GM23338 (cell line): ENCODE measurements at places on chromosomes 2 and 18. TPM values are rescaled to one million over a fixed set of nuclear protein-coding genes. Genes with fewer than 3 reads are reported as not detected.

GRCh38 chr2:38152035-38152434 is 76.1 kb upstream of the CYP1B1 start:
- no peak overlapping the region for H3K27ac ChIP-seq
- H3K36me3 ChIP-seq: no peaks in the 10 kb centered on the region
- no peaks in the 10 kb centered on the region for H3K27me3 ChIP-seq

- peaks cover 32% of the 10 kb centered on the region for H3K27me3 ChIP-seq
- no peak overlapping the region for H3K27ac ChIP-seq
- H3K36me3 ChIP-seq: no peaks in the 10 kb centered on the region
These were observed 616 bp downstream of the RNPEPL1 start for GRCh38 chr2:240568678-240569522.

DNA sequence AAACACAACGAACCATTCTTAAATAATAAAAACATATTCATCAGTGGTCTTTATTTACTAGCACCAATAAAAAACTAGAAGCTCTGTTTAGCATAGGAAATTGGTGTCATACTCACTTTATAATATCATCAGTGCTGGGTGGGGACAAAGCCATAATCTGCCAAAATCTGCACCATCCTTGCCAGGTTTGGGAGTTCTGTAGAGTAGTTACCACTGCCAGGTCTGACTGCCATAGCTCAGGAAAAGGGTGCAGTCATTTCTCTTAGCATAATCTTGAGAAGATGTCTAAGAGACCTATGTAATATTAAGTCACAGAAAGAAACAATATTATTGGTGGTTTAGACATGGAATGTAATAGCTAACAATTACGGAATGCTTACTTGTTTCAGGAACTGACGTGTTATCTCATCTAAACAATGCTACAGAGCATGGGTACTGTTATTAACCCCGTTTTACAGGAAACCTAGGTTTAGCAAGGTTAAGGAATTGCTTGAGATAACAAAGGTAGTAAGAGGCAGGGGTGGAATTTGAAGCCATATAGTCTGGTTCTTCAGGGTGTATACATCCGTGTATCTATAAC is 1.6 kb upstream of the MARCHF7 start:
- peak overlapping the region; percentile 95 for H3K4me3 ChIP-seq
- no peak for DNase-seq
- no peaks in the 10 kb centered on the region for H3K36me3 ChIP-seq
- H3K4me1 ChIP-seq: peaks cover 21% of the 10 kb centered on the region; the same call in 1 of the 2 replicates

DNA sequence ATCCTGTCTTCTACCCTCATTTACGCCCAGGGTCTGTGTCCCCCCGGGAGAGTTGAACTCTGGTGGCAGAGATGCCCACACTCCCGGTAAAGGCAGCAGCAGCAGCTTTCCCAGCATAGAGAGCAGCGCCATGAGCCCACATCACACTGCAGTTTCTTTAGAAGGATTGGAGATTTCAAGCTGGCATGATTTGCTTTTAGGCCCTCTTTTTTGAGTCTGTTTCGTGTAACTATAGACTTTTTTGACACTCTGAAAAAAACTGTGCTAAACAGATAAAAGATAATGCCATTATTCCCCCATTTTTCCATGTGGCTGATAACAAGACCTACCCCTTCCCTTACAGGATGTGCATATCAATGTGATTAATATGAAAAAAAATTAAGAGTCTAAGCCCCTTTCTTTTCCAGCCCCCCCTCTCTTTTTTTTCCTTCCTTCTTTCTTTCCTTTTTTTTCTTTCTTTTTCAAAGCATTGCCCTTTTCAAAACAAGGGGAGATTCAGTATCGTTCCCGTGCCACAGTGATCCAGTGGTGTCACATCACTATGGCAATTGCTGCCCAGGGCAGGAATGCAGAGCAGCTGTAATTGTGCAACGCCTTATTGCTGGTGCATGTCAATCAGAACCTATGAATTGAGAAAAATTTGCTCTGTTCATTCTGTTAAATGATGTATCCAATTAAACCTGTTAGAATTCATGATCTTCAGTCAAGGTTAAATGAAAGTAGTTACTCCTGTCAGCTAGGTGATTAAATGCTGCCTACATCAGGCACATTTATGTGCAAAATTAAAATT is 104.5 kb downstream of the CDCA7 start:
- DNase-seq: no peak
- peaks cover 9% of the 10 kb centered on the region for H3K4me1 ChIP-seq
- no peaks in the 10 kb centered on the region for H3K27me3 ChIP-seq
- no peak overlapping the region for H3K4me3 ChIP-seq

- no peak overlapping the region for H3K4me3 ChIP-seq
- DNase-seq: no peak
- no peak overlapping the region for H3K27ac ChIP-seq
- H3K36me3 ChIP-seq: no peaks in the 10 kb centered on the region
- peaks cover 3% of the 10 kb centered on the region; the same call in 1 of the 2 replicates for H3K4me1 ChIP-seq
These were observed 25.8 kb upstream of the MAP3K20 start for GRCh38 chr2:173049831-173050230.

- H3K36me3 ChIP-seq: no peaks in the 10 kb centered on the region
- H3K27me3 ChIP-seq: no peaks in the 10 kb centered on the region
- H3K4me1 ChIP-seq: 0 out of 2 replicates have a peak, but pooled peaks cover 10% of the 10 kb centered on the region
- H3K27ac ChIP-seq: no peak overlapping the region
These were observed 171.3 kb downstream of the ARHGAP15 start for GRCh38 chr2:143300536-143300935.

GRCh38 chr2:203790134-203790852 is 77.3 kb upstream of the CTLA4 start:
- no peaks in the 10 kb centered on the region for H3K36me3 ChIP-seq
- DNase-seq: no peak
- no peaks in the 10 kb centered on the region for H3K27me3 ChIP-seq
- no peak overlapping the region for H3K27ac ChIP-seq

DNA sequence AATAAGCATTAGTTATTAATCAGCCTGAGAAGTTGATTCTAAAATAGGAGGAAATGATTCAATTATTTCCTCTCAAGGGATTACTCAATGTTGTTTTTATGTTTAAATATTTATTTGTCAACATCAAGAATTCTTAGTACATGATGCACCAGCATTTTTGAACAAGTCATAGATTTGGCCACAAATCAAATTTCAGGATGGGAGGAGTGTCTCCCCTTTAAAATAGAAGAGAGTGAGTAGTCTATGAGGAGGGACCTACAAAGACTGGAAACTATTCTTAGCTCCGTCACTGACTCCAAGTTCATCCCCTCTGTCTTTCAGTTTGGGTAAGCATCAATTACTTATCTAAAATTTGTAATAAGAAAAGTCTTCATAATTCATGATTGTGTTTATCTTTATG is 18.6 kb upstream of the IL18R1 start:
- H3K27ac ChIP-seq: no peak overlapping the region
- no peaks in the 10 kb centered on the region for H3K4me1 ChIP-seq
- no peaks in the 10 kb centered on the region for H3K27me3 ChIP-seq
- DNase-seq: no peak

DNA sequence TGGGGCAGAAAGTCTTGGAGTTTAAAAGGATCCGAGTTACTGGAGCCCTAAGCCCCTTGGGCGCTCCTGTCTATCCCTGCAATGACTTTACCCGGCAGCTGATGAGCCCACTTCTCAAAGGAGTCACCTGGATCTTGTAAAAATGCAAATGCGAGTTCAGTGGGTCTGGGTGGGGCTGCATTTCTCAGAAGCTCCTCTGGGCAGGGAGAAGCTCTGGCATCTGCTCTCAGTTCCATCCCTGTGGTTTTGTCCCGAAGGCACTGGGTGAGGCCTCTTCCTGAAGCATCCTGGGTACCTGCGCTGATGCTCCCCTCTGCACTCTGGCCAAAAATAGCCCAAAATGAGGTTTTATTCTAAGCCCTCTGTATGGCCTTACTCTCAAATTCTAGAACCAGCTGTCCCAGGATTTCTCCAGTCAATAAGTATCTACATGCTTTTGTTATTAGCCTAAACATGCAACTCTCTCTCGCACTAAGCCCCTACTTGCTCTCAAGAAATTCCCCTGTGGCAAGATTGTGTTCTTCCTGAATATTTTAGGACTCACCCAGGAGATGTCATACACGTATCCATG is 167.8 kb upstream of the APCDD1 start:
- H3K27me3 ChIP-seq: no peaks in the 10 kb centered on the region
- peaks cover 4% of the 10 kb centered on the region for H3K4me1 ChIP-seq
- no peaks in the 10 kb centered on the region for H3K36me3 ChIP-seq
- H3K4me3 ChIP-seq: no peak overlapping the region
- no peak for DNase-seq

DNA sequence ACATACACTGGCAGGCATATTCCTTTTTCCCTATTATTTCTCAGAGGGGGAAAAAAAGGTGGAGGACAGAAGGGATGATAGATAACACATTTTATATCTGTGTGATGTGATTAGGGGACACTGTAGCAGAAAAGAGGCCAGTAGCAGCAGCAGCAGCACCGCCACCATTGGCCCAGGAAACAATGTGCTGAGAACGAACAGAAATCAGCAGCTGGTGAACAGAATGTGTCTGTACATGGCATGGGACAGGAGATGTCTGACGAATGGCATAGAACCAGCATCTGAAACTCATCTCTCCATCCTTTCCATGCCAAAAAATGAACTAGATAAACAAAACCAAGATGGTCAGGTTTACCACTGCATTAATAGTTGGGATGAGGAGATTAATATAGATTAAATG is 936.1 kb upstream of the ACVR2A start:
- H3K4me1 ChIP-seq: no peaks in the 10 kb centered on the region
- no peak for DNase-seq
- H3K27me3 ChIP-seq: no peaks in the 10 kb centered on the region
- no peak overlapping the region for H3K4me3 ChIP-seq
- H3K27ac ChIP-seq: no peak overlapping the region

DNA sequence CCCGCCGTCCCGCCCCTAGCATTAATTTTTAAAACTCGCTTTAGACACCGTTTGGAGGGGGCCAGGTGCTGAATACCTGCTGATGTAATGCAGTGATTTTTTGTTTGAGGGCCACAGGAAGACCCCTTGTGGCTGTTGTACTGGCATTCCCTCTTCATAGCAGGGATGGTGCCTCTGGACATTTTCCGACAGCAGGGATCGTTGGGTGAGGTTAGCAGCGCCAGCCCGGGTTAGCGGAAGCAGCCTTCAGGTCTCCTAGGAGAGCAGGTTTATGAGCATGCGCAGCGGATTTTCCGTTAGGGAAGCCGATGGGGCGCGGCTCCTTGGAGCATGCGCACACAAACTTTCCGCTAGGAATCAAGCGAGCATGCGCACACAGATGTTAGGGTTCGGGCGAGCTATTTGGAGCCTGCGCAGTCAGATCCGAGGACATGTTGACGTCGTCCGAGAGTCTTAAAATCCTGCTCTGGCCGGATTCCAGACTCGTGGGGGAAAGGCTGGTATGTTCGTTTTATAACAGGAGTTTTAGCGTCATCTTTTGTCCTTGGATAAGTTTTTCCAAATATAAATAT is 17.2 kb upstream of the C2orf74 start:
- no peaks in the 10 kb centered on the region for H3K4me1 ChIP-seq
- H3K36me3 ChIP-seq: no peaks in the 10 kb centered on the region
- H3K4me3 ChIP-seq: peak overlapping the region; percentile 49
- no peaks in the 10 kb centered on the region for H3K27me3 ChIP-seq
- peak; percentile 99 for DNase-seq
- H3K27ac ChIP-seq: no peak overlapping the region; the same call in 1 of the 2 replicates

DNA sequence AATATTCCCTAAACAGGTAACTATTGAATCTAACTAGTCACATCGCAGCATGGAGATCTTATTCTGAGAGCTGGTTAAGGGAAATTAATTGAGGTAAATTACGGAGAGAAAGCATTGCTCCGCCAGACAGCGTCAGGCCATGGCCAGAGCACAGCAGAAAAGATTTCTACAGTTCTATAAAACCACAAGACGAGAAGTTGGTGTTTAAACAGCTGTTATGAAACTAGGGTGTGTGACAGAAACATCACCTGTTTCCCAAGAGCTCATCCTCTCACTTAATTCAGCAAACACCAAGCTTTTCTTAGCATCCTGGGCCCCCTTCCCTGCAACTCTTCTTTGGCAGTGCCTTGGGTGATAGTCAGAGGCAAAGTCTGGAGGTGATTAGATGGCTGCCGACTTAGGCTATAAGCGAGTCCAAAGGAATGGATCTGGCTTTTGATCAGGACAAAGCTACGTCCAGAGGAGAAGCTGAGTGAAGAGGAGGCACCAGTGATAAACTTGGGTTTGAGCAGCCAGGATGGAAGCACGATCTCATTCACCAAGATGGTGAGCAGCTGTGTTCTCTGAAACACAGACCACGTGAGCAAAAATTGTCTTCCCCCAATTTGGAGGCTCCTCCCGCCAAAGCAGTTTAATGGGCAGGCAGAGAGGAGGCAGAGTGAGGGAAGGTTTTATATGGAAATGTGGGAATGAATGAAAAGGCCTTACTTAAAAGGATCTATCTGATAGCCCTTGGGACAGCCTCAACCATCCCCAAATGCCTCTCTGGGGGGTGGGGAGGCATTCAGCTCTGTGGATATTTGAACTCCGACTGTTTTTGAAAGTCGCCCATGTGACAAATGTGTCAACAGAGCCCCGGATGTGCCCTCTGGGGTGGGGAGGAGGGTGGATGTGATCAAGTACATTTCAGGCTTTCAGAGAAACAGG is 57.8 kb downstream of the PKDCC start:
- peak; percentile 28 for DNase-seq
- H3K4me3 ChIP-seq: no peak overlapping the region
- peaks cover 36% of the 10 kb centered on the region for H3K4me1 ChIP-seq
- peaks cover 8% of the 10 kb centered on the region; the same call in 1 of the 2 replicates for H3K27me3 ChIP-seq
- H3K27ac ChIP-seq: no peak overlapping the region

DNA sequence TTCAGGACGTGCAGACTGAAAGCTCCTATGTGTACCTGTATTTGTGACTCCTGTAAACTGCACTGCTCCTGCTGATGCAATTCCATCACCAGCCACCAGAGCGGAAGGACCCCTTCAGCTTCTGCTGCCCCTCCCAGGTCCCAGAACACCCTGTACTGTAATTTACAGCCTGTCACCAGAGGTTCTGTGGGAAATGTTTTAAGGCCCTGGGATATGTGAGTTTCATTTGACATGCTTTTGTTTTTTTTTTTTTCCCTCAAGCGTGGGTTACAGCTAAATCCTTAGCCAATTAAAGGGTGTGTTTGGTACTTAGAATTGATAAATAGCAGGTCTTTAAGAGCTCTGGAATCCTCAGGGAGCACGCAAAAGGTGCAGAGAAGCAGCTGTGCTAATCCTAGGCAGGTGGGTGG is 79.4 kb downstream of the KCTD1 start:
- peaks cover 6% of the 10 kb centered on the region; the same call in 1 of the 2 replicates for H3K4me1 ChIP-seq
- H3K4me3 ChIP-seq: no peak overlapping the region
- no peaks in the 10 kb centered on the region for H3K27me3 ChIP-seq
- H3K36me3 ChIP-seq: no peaks in the 10 kb centered on the region
- no peak overlapping the region for H3K27ac ChIP-seq

The FIGN gene
- total RNA-seq: 13.2 and 17.2 TPM in 2 replicates

The ADAM17 gene
- 23.5 and 24.7 TPM in 2 replicates for total RNA-seq

The TLX2 gene
- 0.21 TPM in 1 of 2 replicates, not detected in the other for total RNA-seq

The KIAA2012 gene
- total RNA-seq: 0.03 TPM in 1 of 2 replicates, not detected in the other

The NPHP1 gene
- total RNA-seq: 1.2 and 4.6 TPM in 2 replicates

The KHK gene
- total RNA-seq: 8.8 and 9.7 TPM in 2 replicates

The ACTR3 gene
- 137 and 138 TPM in 2 replicates for total RNA-seq

The PLB1 gene
- 0.21 TPM in 1 of 2 replicates, not detected in the other for total RNA-seq

The EDAR gene
- total RNA-seq: not detected in 2 replicates
